Small intestine (tissue), 16 donors: ENCODE measurements at places on chromosomes 1 and 21. TPM values are rescaled to one million over a fixed set of nuclear protein-coding genes. Genes with fewer than 3 reads are reported as not detected.

DNA sequence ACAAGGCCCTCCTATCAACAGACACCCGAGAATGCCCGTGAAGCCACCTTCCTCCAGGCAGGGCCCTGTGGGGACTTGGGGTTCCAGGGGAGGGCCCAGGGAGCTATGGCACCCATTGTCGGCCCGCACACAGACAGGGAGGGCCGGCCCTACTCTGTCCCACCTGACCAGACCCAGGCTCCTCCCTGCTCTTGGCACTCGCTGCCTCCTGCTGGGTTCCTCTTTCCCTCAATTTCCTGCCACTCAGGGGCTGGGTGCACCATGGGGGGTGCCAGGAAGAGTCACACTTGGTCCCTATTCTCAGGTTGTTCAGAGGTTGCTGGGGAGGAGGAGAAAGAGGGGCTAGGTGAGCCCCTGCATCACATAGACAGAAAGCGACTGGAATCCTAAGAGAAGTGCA, 8.0 kb upstream of the OXCT2 start:
- no peak for DNase-seq

DNA sequence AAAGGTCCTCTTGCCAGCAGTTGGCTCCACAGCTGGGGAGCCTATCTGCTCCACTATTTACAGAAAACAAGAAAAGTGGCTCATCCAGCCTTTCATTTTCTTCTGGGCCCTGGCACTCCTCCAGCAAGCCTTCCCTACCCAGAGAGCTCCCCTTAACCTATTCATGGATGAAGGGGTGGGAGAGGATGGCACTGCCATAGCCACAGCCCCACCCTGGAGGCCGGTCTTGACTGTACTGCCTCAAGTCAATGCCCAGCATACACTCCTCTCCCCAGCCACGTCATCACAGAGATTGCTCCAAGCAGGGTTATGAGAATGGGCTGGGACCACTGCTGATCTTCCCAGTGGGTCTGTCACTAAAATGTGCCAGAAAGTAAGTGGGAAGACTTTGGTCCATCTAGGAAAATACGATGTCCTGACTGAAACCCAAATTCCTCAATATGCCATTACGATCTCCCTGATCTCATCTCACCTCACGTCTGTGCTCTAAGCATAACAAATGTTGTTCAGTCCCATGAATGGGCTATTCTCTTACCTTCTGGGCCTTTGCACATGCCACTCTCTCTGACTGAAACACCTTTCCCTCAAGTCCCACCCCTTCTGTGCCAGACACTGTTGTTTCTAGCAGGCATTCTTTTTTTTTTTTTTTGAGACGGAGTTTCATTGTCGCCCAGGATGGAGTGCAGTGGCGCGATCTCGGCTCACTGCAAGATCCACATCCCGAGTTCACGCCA, 21.4 kb upstream of the PTAFR start:
- no peak for DNase-seq

Gene FCGR1A
- polyA plus RNA-seq: not detected

Gene NBPF4
- 0.07 TPM for polyA plus RNA-seq

Gene DMRTA2
- 0.03 TPM for polyA plus RNA-seq

DNA sequence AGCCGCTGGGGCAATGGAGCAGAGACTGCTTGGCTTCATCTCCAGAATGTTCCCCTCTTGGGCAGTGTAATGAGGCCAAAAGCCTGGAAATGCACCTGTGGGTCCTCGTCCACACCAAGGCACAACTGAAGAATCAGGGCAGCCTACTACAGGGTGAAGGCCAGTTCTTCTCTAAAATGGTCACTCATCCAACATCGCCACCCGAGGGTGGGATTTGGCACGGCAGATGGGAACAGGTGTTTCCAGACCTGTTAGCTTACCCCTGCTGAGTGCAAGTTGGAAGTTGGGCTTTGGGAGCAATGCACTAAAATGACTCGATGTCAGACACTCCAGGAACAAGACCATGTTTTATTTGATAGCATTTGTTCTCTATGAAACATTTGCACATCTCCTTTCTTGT, 543.7 kb downstream of the NPHP4 start:
- no peak for DNase-seq

Gene LRRC38
- polyA plus RNA-seq: not detected

- DNase-seq: peak; percentile 16
Measured at GRCh38 chr1:209207701-209208286, 375.7 kb upstream of the CAMK1G start.

DNA sequence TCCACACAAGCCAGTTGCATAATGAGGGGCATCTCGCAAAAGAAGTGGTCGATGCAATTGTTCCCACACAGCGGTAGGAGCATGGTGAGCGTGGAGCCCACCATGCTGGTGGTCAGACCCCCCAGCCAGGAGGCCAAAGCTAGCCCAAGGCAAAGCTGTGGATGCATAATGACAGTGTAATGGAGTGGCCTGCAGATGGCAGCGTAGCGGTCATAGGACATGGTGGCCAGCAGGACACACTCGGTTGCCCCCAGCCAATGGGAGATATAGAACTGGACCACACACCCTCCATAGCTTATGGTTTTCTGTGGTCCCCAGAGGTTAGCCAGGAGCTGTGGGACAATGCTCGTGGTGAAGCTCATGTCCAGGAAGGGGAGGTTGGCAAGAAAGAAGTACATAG, 4.3 kb downstream of the OR2C3 start:
- no peak for DNase-seq

- no peak for DNase-seq
Measured at GRCh38 chr1:55626326-55626725, 411.2 kb upstream of the USP24 start.
